ENCODE measurements at places on chromosomes 6 and 20.

DNA sequence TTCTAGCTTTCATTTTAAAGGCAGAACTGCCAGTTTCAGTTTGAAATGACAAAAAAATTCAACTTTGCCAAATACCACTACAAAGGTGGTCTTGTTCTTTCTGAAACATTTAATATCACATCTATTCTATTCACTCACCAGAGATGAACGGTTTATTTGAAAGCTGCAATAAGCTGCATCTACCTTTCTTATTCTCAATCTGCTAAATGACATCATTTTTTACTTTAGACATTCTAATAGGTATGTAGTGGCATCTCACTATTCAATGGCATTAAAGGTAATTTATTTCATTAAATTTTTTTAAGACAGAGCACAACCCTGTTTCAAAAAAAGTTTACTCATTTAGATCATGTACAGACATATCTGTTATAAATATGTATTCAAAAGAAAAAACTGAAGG, 66.5 kb upstream of the SMIM29 start:
- no peak for DNase-seq

- no peak for DNase-seq
These were observed 449.7 kb downstream of the CDC5L start for GRCh38 chr6:44837255-44837654.

DNA sequence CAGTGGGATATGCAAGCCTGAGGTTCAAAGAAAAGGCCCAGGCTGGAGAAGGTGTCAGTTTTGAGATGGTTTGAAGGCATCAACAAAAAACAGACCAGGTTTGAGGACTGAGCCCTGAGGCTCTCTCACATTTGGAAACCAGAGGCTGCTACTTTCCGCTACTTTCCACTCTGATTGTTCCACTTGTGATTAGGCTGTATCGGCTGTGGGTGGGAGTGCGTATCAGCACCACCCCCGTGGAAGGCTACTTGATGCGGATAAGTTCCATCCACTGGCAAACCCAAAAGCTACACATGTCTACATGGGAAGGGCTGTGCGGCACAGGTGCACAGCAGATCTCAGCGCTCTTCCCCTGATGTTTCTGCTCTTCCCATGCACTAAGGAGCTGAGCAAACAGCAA, 198.7 kb downstream of the GMPR start:
- no peak for DNase-seq

DNA sequence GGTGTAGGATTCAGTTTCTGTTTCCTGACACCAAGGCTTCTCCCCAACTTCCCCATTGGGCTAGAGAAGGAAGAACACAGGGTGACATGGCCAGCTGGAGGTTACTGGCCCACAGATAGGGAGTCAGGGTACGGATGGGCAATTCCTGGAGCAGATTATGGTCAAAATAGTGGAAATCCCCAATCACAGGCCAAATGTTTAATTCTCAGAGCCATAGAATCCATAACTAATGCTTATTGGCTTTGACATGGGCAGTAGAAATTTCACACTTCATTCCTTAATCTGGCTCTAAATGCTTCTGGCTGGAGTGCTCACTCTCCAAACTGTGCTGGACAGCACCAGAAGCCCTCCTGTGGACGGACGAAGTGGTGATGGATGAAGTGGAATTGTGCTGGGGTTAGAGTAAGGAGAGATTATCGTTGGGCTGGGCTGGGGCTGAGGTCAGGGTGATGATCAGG, 887 bp downstream of the SIGLEC1 start:
- DNase-seq, result no peak

GRCh38 chr6:43677759-43678158, 9.8 kb downstream of the MRPS18A start:
- DNase-seq, result no peak

- no peak for DNase-seq
These were observed 81.1 kb downstream of the SNX5 start for GRCh38 chr20:17887331-17888030.

DNA sequence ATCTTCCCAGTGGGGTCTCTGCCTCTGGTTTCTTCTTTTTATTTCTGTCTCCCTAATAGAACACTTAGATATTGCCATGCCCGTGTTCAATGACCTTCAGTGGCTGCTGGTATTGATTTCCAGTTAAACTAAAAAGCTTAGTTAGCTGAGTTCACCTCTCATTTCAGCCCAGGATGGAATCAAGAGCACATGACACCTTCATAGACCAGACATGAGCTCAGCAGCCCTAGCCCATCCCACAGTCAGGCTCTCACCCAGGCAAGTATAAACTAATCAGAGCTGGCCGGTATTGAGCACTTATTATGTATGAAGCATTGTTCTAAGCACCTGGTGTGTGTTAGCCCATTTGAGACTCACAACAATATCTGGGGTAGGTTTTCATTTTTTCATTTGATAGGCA, 33.7 kb upstream of the PLEKHG1 start:
- DNase-seq, result no peak

GRCh38 chr20:51366155-51366886, 176.2 kb downstream of the NFATC2 start:
- no peak for DNase-seq

GRCh38 chr6:73511796-73512195, 9.0 kb downstream of the EEF1A1 start:
- DNase-seq, result no peak

DNA sequence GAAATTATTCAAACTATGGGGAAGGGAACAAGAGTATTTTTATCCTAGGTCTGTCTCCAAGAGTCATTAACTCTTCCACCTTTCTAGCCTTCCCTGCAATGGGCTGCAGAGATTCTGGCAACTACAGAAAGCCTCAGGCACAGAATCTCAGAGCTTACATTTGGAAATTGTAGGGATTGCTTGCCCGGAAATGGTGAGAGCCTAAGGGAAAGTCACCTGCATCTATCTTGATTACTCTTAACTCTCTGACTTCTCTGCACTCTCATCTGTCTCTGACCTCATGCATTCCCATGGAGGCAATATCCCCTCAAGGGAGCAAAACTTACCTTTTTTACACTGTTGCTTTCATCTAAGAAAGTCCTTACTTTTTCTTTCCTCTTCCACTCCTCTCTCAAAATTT, 513.2 kb upstream of the MARCKS start:
- no peak for DNase-seq

- no peak for DNase-seq
These were observed 115.5 kb upstream of the AFDN start for GRCh38 chr6:167711211-167711610.

DNA sequence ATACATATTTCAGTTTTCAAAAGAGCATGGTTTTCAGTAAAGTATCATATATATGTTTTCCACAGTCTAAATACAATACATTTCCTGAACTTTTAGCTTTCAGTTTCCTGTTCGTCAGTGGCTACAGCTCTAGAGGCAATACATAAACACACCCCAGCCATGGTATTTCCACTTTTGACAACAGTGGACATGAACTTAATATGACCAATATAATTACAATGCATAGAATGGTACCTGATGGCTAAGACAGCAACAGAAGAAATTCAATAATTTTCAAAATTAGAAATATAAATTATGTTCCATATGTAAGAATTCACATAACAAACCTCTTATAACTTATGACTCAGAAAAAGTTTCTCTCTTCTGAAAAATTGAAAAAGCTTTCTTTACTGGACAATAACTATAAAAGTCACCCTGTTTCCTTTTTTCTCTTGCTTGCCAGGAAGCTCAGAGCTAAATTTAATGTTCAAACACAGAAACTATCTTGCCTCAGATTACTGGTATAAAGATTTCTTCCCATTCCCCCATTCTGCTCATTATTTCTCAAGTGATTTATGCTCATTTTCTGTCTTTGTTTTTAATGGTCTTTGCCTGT, 19.2 kb downstream of the FKBP5 start:
- no peak for DNase-seq

DNA sequence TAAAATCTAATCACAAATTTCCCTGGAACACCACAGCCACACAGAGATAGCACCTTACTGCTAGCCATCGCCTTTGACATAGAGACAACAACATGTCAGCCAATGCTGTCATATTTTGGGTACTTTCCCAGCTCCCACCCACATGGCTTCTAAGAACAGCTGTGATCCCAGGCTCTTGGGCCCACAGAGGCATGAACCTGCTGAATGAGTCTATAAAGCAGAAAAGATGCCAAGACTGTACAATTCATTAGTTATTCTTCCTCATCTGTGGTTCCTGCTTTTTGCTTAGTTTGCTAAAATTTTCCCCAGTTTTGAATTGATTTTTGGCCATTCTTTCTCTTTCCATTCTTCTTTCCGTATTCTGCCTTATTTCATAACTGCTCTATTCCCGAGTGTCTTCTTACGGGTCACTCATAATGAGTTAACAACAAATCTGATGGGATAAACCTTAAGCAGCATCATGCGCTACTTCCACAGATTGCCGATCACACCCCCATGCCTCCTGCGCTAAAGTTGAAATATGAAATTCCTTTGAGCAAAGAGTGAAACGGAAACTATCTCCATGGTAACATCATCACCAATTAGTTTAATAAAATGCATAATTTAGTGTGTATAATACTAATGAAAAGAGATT, 327.3 kb upstream of the HSF2 start:
- no peak for DNase-seq

DNA sequence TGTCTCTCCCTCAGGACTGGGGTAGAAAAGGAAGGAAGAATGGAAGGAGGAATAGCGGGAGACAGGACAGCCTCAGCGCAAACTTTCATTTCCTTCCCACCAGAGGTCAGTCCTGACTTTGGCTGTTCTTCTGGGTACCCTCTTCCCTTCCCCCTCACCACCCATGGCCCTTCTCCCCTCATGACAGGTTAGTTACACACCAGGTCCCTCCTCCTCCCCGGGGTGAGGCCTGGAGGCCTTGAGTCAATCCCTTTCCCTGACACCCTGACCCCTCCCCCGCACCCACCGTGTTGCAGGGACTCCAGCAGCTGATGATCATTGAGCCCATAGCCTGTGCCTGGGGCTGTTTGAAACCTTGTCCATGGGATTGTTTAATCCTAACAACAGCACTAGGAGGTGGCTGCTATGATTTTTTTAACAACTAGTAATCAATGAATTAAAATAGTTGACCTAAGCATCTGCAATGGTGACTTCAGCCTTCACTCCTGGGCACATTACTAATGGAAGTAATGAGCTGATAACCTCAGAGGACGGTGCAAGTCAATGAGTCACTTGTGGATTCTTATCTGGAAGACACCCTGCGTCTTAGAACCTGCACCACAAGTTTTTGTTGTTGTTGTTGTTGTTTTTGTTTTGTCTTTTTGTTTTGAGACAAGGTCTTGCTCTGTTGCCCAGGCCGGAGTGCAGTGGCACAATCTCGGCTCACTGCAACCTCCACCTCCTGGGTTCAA, 46.6 kb upstream of the CCDC167 start:
- no peak for DNase-seq

- no peak for DNase-seq
These were observed 715.0 kb downstream of the TFAP2A start for GRCh38 chr6:9699888-9700287.

GRCh38 chr20:20292472-20292871, 75.4 kb upstream of the INSM1 start:
- no peak for DNase-seq

DNA sequence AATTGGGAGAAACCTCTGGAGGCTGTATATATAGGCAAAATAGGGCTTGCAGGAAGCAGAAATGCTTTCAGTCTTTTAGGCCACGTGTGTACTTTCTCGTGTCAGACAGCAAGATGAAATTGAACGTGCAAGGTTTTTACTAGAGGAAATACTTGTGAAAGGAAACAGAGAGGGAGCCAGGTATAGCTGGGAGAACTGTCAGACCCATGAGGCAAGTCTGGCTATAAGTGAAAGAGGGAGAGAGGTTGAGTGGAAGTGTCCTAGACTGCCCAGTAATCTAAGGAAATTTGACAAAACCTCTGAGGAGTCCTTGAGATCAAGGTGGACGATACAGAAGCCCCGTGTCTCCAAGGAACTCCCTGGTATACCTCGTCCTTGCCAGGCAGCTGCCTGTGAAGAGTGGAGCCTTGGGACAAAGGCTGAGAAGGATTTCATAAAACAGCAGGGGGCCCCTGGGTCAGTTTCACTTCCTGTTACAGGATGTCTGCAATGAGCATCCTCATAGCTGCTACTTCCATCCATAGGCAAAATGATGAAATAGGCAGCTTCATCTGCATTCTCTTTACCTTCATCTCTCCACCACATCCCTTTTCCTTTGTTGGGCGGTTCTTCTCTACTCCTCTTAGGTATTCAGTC, 114.4 kb upstream of the MAP3K7 start:
- DNase-seq, result no peak

DNA sequence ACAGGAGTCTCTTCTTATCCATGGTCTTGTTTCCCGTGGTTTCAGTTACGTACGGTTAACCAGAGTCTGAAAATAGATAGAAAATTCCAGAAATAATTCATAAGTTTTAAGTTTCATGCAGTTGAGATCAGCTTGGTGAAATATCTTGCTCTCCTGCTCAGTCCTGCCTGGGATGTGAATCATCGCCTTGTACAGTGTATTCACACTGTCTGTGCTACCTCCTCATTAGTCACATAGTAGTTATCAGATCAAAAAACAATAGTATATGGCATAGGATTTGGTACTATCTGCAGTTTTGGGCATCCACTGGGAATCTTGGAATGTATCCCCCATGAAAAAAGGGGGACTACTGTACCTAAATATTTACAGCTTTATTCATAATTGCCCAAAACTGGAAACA, 22.7 kb upstream of the MOCS1 start:
- DNase-seq, result no peak

GRCh38 chr20:31839782-31840487, 5.5 kb downstream of the FOXS1 start:
- no peak for DNase-seq

- DNase-seq, result no peak
These were observed 6.0 kb upstream of the VNN1 start for GRCh38 chr6:132719736-132720448.

DNA sequence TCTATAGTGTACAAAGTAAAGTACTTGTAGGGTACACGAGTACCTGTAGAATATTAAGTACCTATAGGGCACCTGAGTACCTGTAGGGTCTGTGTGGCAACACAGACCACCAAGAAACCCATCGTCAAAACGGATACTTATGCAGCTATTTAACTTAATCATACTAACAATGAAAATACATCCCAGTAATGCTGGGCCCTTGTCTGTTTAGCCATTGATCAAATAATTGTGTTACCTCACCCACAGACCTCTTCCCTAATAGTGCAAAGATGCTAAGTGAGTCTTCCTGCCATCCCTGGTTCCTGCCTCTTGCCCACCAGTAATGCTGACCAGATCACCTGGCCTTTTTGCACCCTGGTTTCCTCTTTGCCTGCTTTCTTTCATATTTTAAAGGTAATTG, 7.5 kb upstream of the COL10A1 start:
- DNase-seq, result no peak

DNA sequence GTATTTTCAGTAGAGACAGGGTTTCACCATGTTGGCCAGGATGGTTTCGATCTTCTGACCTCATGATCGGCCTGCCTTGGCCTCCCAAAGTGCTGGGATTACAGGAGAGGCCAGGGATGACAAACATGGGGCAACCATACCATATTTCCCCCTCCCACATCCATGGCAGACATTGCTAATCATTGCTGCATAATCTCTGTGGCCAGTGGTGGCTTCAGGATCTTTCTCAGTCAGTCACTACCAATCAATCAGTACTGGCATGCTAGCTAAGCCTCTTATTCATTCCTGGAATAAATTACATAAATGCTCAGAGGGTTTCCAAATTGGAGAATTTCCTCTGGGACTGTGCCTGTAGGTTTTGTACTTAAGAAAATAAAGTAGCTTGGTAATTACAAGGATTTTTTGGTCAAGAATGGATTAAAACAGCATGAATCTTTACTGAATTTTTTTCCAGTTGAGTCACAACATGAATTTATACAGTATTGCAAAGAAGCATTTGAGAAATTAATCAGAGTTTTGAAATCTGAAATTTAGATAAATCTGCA, 138.1 kb downstream of the FNDC1 start:
- DNase-seq, result no peak

Data from CD4-positive, alpha-beta T cell (primary cell).